ENCODE measurements at places on chromosomes 2 and 18. TPM values are rescaled to one million over a fixed set of nuclear protein-coding genes. Genes with fewer than 3 reads are reported as not detected.

- no peak for DNase-seq
Observed at GRCh38 chr2:28567061-28567471, 71.2 kb downstream of the PLB1 start.

DNA sequence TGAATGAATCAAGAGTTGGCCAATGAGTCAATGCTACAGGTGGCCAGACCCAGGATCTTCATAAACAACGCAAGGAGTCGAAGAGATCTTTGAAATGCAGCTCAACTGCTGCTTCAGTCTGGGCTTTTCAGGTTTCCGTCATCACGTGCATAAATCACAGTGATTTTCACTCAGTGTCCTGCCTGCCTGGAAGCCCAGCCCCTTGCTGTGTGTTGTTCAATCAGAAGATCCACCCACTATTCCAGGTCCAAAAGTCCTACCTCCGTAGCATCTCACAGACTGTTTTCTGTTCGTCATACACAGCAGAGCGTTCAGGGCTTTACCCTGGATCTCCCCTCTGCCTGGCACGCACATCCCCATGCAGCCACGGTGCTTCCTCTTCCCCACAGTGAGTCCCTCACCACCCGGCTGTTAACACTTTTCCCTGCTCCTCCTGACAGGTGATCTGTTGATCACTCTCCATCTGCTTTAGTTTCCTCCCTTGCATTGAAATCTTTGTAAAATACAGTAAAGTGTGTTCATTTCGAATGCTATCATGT lies 216.3 kb downstream of the MYT1L start:
- no peak for DNase-seq

DNA sequence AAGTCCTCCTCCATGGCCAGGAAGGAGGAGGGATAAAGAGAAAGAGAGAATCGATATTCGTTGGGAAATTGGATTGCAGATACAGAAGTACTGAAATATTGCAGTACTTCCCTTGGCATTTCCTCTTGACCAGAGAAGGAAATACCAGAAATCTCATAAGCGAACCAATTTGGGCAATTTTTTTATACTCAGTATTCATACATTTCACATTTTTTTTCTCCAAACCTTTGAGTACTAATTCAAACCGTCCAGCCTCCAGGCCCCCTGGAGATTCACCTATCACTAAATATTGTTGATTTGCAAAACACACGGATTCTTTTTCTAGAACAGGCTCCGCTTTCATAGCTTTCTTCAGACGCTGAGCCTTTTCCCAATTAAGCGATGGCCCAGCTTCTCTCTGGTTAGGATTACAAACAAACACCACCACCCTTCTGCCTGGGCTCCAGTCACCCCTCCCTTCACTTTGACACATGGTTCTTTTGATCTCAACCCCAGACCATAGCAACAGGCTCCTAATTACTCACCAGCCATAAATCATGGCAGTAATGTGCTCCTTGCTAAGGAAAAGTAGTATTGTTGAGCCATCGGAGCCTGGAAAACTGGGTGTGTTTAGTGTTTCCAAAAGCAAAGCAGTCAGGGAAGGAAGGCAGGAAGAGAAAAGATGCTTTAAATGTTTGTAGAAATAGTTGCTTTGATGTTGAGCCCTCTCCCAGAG lies 138.4 kb upstream of the CCDC68 start:
- DNase-seq = no peak

GRCh38 chr2:28631514-28632206 lies 120.0 kb upstream of the PPP1CB start:
- DNase-seq = no peak

ZNF532 gene
- total RNA-seq = 141 TPM

DCDC2C gene
- not detected for total RNA-seq

RND3 gene
- total RNA-seq = 8.4 TPM

All from endodermal cell (in vitro differentiated cells).